NAMALWA (cell line): ENCODE measurements at places on chromosomes 3 and 15.

- no peak for DNase-seq
These were observed 53.2 kb upstream of the CTSH start for GRCh38 chr15:78997981-78998499.

GRCh38 chr3:186772281-186772694, 11.1 kb upstream of the EIF4A2 start:
- DNase-seq = no peak

- DNase-seq = no peak
These were observed 191.8 kb downstream of the FAM43A start for GRCh38 chr3:194877291-194878119.

DNA sequence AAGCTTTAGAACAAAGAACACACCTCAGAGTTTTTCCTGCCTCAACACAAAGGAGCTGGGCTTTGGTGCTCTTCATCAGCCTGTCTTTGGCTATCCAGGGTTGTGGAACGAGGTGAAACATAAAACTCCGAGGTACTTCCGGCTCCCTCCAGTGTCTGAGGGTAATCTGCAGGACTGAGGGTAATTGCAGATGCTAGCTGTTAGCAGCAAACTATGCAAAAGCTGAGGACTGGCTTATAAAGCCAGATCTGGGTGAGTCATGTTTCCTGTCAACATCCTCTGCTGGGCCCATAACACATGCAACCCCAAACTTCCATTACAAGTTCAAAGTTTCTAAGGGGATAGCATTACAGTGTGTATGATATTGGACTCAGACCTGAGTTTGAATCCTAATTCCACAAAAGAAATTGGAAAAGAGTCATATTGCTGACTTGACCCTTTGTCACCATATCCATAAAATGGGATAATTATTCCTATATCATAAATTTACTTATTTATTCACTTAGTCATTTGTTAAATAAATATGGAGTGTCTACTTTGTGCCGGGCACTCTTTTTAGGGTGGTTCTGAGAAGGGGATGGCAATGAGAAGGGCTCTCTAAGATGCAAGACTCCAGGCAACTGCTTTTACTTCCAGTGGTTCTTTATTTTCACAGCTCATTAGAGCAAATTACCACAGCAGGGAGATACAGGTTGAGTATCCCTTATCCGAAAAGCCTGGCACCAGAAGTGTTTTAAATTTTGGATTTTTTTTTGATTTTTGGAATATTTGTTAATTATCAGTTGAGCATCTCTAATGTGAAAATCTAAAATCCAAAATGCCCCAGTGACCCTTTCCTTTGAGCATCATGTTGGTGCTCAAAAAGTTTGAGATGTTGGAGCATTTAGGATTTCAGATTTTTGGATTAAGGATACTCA, 9.5 kb upstream of the TRIM69 start:
- peak; percentile 94 for DNase-seq

GRCh38 chr3:199835-200234, 3.3 kb downstream of the CHL1 start:
- DNase-seq = no peak

DNA sequence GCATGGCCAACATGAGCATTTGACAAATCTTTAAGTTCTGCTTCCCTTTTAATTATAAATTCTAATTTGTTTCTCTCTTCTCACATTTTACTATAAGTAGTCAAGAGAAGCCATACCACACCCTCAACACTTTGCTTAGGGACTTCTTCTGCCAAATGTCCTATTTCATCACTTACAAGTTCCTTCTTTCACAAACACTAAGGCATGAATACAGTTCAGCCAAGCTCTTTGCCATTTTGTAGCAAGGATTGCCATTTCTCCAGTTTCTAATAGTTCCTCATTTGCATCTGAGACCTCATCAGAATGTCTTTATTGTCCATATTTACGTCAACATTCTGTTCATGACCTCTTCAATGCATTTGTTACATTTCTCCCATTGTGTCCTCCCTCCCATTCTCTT, 29.4 kb downstream of the SLC22A14 start:
- no peak for DNase-seq

- peak; percentile 67 for DNase-seq
These were observed at the start of gene LTK for GRCh38 chr15:41513506-41514227. TSS of gene LTK (minus strand) at chr15:41513827. CDS start at chr15:41513709, 118 bp downstream.
